ENCODE measurements at places on chromosomes 4 and X.

- no peak for DNase-seq
Measured at GRCh38 chr4:57490520-57491255, 380.5 kb upstream of the IGFBP7 start.

DNA sequence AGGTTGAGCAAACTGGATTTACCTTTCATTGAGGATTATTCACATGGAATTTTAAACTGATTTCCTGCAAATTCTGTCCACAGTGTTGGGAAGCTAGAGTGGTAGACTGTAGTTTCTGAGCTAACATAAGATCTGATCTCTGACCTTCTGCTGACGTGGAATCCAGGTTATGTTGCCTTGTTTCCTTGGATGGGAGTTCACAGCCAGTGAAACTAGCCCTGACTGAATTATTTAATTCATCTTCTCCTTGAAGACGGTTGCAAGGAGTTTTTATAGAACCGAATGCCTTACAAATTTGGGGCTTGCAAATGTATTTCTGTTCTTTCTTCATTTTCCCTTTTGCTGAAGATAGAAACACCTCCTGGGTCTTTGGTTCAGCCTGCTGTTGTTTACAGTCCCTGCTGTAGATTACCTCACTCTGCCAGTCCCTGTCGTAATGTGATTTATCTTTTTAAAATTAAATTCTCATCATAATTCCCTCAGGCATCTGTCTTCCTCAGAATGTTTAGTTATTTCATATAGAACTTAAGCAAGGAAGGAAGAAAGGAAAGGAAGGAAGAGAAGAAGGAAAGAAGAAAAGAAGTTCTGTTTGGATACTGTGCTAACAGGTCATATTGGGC is 113.9 kb downstream of the CEP135 start:
- no peak for DNase-seq

- DNase-seq, result no peak
Measured at GRCh38 chrX:51024106-51024696, 113.7 kb downstream of the BMP15 start.

DNA sequence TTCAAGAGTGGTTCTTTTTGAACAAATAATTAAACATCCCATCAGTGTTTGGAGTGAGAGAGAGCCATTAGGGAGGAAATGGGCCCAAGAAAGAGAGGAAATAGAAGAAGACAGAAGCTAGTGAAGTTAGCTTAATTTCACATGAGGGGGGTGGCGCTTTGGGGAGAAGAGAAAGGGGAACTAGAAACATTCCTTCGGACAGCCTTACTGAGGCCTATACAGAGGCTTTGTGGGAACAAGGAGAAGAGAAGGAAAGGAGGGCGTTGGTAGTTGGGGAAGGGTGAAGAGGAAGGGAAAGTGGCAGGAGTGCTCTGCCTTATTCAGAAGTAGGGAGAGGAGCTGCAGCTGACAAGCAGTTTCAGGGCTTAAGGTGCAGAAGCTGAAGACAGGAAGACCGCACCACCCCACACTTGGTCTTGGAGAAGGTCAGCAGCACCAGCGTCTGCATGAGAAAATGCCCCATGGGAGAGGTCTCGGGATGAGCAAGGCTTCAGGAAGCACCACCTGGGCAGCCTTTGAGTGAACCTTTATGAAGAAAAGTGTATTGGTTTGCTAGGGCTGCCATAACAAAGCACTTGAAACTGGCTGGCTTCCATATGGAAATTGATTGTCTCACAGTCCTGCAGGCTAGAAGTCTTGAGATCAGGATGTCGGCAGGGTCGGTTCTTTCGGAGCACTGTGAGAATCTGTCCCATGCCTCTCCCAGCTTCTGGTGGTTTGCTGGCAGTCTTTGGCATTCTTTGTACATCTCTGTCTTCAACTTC is 85.1 kb downstream of the KIT start:
- peak; percentile 97 for DNase-seq

DNA sequence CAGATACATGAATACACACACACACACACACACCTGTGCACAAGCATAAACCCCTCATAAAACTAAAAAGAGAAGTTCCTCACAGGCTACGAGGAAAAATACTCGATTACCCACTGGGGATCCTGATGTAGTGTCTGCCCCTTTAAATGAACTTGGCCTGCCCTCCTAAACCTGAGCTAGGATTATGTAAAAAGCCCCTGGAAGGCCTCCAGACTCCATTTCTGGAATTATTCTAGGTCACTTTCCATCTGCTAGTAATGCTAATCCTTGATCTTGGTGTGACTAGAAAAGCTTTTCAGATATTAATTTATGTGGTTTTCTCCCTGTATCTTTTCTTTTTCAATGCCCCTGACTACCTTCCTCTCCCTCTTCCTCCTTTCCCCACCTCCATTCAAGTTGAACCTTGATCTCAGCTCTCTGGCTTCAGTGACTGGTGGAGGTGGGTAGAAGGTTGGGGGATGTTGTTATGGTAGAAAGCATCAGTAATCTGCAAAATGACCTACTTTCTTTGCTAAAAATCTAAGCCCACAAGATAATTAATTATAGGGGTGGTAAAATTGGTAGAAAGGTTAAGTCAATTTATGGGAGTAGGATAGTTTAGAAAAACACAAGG is 25.5 kb upstream of the ZNF330 start:
- no peak for DNase-seq

GRCh38 chr4:154018659-154019058 is 229.8 kb upstream of the SFRP2 start:
- peak; percentile 17 for DNase-seq

- DNase-seq, result no peak
Measured at GRCh38 chrX:43590150-43590549, 65.9 kb upstream of the MAOA start.

- DNase-seq, result peak; percentile 32
Measured at GRCh38 chr4:147220833-147221232, 260.1 kb upstream of the EDNRA start.

DNA sequence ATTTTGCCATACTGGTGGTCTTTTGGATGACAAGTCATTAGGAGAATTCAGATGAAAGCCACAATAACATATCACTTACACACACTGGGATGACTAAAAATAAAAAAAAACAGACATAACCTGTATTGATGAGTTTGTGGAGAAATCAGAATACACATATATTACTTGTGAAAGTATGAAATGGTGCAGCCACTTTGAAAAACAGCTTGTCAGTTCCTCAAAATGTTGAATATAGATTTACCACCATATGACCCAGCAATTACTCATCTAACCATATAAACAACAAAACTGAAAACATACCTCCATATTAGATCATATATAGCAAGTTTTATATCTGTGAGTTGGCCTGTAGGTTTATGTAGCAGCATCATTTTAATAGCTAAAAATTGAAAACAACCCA is 608.7 kb downstream of the TLL1 start:
- no peak for DNase-seq

GRCh38 chr4:64771149-64771548 is 361.9 kb upstream of the TECRL start:
- no peak for DNase-seq

GRCh38 chr4:99943904-99944437 is 2.4 kb downstream of the DNAJB14 start:
- DNase-seq, result no peak

DNA sequence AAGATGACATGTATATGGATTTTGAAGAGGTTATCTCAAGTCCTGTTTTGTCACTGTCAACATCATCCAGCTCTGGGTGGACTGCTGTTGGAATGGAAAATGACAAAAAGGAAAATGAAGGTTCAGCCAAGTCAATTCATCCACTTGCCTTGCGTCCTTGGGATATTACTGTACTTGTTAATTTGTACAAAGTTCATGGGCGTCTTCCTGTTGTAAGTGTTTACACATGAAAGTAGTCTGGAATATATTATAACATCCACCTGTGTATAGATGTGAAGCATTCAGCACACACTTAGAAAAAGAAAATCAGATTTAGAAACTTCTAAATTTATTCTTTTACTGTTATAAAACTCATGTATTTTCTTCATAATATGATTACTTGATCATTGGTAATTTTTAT is 67.2 kb downstream of the BLTP1 start:
- no peak for DNase-seq

DNA sequence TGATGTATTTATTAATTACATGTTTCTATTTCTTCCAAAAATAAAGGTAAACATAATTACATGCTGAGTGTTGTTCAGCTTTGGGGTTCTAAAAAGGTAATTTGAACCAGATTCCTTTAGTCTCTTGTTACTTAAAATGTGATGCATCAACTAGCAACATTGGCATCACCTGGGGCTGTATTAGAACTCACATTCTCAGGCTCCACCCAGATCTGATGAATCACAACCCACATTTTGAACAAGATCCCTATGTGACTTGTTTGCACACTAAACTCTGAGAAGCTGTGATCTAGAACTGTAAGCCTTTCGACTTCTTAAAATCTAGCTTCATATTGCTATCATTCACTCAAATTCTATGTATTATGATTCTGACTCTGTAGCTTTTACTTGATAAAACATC is 23.0 kb upstream of the HS3ST1 start:
- DNase-seq, result no peak

GRCh38 chr4:80963051-80963450 is 67.5 kb upstream of the BMP3 start:
- no peak for DNase-seq

DNA sequence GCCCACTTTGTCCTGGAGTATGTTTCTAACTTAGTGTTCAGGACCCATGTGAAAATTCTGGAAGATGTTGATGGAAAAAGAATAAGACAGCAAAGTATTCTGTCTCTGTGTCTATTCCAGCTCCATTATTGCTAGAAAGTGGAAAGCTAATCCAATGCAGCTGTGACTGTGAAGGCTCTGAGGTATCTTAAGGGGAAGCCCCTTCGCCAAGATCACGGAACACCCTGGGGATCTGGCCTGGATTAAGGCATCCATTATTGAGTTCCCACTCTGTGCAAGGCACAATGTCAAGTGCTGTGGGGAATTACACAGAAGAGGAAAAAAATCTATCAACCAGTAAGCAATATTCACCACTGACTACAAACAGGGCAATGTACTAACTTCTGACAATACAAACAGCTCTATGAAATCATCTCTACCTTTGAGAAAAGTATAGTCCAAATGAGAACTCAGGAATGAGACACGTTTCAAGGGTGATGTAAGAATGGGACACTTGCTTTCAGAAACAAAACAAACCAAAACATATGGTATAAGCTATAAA is 222.1 kb downstream of the LDB2 start:
- DNase-seq, result no peak

DNA sequence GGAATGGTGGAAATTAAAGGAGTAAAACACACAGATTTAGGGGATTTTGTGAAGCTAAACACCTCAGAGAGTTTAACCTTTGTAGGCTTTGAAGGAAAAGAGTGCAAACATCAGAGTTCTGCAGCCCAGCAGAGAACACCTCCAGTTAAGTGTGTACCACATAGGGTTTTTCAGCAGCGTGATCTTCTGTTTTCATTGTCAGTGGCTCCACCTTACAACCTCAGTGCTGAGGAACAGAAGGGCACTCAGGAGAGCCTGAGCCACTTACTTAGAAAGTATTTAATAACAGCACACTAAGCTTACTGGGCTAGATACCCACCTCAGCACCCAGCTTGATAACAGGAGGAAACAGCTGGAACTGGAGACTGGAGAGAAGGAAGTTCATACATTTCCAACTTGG is 2.0 kb upstream of the FBXW7 start:
- DNase-seq, result peak; percentile 29

GRCh38 chr4:131978120-131978519 is 1171.0 kb upstream of the PCDH10 start:
- no peak for DNase-seq

DNA sequence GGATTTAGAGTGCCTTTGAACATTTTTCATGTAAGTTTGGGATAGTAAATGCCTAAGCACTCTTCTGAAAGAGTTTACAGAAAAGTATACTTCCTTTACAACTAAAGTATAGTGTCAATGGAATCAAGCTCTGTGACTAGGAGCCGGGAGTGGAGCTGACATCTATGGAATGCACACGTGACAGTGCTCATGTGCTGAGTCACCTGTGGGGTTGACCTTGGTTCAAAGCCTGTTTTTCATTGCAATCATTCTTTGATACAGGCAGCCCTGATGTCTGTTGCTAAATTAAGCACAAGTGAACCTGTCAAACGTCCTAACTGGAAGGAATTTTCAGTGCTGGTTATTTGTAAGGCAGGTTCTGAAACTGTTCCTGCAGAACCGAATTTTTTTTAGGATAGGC is 82.5 kb downstream of the GPAT3 start:
- DNase-seq, result no peak

- no peak for DNase-seq
Measured at GRCh38 chr4:159776961-159777360, 674.1 kb downstream of the RAPGEF2 start.

DNA sequence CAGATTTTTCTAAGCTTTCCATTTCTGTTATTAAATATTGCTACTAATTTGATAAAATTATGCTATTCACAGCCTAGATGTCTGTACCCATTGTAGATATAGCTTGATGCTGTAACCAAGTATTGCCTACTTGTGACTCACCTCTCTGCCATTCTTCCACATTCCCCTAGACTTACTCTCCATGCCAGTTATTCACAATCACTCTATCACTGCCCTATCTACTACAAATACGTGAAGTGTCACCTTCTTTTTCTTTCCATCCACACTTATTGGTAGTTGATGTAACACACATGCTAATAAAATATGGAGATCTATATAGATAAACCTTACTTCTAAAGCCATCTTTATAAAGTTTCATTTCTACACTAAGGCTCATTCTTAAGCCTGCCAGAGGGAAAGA is 179.4 kb upstream of the PACRGL start:
- no peak for DNase-seq

DNA sequence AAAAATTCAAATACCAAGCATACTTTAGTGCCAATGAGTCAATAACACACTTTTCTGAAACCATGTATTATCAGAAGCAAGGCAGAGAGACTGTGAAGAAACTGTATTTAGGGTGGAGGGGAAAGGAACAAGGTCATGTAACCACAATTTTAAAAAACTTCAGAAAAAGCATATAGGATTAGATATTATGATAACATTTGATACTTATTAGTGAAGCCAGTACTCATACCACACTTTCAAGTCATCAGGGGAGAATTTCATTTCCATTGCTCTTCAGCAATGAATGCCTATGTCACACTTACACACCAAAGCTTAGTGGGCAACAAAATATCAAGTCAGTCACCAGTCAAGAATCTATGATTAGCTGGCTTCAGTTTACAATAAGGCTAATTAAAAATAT is 602.2 kb downstream of the IL15 start:
- DNase-seq, result no peak

GRCh38 chr4:6343939-6344408 is 74.3 kb downstream of the WFS1 start:
- no peak for DNase-seq

All from Kasumi-1 (cell line).